ENCODE measurements at places on chromosomes 7 and 10.

GRCh38 chr10:2913474-2913873, 153.9 kb upstream of the PFKP start:
- DNase-seq = no peak

- DNase-seq = no peak
These were observed 242.2 kb downstream of the MALRD1 start for GRCh38 chr10:19290770-19291169.

GRCh38 chr7:7862393-7862792, 106.2 kb upstream of the GLCCI1 start:
- DNase-seq = no peak

DNA sequence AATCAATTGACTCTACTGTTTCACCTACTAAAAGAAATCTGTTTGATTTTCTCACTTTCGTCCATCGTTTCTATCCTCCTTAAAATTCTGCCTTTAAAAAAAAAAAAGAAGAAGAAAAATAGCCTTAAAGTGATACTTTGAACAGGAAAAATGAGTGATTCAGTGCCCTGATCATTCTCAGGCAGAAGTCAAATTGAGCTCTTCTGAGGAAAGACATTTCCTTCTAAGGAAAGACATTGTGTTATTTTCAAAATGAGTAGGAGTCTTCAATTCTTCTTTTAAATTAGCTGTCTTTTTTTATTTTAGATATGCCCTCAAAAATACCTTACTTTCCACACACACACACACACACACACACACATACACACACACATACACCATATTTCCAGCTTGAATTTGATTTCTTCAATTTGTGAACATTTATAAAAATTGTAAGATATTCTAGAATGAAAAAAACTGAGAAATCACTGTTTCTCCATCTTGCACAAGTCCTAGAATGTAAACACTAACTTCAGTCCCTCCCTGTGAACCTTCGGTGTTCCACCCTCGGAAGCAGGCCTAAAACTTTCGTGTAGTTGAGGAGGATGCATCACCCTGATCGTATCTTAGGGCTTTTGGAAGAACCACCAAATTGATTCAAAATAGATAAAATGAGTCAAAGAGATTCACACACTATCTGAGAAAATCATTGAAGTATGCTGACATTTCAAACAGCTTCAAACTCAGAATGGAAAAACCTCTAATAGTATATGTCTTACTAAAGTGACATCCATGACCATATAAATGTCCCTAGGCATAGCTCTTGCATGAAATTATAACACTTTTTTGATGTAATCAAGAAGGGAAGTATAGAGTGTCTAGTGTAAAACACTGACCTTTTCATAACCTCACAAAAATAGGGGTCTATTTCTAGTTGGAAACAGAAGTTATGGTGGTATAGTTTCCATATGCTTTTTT, 270.8 kb downstream of the GATA3 start:
- no peak for DNase-seq

DNA sequence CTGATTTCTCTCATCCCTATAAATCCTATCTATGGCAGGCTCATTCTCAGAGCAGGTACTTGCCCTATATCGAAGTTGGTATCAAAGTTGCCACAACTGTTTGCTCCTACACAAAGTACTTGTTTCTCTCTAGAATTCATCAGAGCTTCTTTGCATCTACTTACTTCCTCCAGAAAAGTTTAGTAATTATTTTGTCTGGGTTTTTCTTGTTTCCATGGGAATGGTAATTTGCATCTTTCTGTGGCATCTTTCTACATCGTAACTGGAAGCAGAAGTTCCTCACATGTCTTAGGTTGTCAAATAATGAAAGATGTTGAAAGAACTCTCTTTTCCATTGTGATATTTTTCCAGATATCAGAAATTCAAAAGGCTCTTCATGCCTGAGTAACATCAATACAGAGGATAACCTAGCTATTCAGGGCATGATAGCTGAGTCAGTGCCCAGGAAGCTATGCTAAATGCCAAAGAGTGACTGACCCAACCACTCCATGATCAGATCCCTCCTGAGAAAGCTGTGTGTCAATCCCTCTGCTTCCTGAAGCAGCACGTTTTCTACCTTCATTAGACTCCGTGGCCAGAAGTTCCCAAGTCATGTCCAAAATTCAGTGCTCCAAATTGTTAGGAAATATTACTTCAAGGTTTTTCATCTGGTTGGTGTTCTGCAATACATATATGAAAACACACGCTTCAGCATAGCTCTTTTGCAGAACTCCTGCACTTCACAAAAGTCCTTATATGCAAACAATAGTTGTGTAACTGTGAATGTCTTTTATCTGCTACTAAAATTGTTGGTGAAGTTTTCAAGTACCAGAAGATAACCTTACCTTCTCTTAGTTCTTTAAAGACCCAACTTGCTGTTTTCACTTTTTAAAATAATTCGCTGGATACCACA, 216.5 kb downstream of the VTI1A start:
- DNase-seq = peak; percentile 84

- DNase-seq = peak; percentile 90
These were observed 82.5 kb downstream of the ZNF467 start for GRCh38 chr7:149690688-149691446.

GRCh38 chr10:12214763-12215218, 18.8 kb downstream of the CDC123 start:
- peak; percentile 77 for DNase-seq

- no peak for DNase-seq
These were observed 39.3 kb downstream of the INSYN2A start for GRCh38 chr10:127157089-127157488.

- no peak for DNase-seq
These were observed 355.8 kb downstream of the ADRA2A start for GRCh38 chr10:111432588-111432987.

DNA sequence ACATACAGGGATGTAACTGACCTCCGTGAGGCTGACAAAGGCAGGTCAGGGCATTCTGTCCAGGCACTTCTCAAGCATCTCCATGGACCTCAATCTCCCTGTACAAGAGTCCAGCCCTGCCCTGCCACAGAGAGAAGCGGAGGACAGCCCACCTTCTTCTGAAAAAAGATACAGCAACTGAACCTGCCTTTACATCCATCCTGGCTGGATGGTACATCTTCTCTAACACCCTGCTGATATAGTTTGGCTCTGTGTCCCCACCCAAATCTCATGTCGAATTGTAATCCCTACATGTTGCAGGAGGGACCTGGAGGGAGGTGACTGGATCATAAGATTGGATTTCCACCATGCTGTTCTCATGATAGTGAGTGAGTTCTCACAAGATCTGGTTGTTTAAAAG, 40.5 kb upstream of the KCNMA1 start:
- DNase-seq = no peak

- DNase-seq = no peak
These were observed 10.5 kb downstream of the FAM53B start for GRCh38 chr10:124733571-124734245.

DNA sequence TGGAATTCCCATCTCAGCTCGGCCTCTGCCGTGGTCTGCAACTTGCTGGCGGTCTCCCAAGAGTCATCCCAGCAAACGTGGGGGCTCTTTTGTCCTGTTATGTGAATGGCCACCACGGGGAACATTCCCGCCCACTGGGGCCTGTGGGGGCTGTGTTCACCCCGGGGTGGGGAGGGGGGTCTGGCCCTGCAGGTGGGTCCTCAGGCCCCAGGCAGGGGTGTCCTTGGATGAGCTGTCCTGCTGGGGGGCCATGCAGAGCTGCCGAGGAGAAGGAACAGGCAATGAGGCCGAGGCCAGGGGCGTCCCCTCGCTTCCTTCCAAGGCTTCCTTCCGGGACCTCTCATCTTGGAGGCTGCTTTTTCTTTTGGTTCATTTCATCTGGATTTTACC, 24.4 kb upstream of the PITRM1 start:
- no peak for DNase-seq

DNA sequence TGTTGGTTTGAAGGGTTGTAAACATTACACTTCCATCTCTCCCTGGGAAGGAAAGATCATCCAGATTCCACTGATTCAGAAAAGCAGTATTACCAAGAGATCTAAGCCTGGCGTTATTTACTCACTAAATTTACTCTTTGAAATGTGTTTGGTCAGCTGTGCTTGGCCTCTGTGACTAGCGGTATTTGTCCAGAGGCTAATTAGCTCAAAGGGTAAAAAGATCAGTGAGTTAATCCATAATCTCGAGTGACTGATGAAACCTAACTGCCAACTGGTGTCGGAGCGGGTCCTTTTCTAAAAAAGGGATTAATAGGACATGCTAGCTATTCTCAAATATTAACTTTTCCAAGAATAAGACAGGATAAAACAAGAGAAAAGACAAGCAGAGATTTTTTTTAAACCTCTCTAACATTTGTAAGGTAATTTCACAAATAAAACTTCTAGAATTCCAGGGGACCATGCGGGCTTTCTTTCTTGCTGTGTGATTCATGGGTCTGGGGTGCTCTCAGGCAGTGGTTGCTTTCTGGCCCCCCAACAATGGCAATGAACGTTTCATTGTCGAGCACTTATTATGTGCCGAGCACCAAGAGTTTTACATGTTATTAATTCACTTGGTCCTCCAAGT, 247.3 kb upstream of the AOAH start:
- no peak for DNase-seq

GRCh38 chr7:8528311-8528710, 94.9 kb downstream of the NXPH1 start:
- DNase-seq = no peak

DNA sequence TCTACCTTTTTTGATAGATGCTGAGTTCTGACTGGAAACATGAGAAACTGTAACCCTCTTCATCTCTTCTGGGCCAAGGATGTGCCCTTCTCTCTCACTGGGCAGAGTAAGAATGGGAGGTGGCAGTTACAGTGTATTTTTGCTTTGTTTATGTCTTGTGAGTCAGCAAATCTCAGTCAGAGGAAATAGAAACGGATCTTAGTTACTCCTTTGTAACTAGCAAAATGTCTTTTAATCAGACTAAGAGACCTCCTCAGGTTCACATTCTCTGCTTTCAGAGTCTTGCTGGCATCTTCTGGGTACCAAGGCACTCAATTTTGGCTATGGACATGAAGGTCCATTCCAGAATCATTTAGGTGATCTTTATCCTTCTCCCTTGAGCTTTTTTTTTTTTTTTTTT, 70.9 kb downstream of the HHEX start:
- peak; percentile 20 for DNase-seq

DNA sequence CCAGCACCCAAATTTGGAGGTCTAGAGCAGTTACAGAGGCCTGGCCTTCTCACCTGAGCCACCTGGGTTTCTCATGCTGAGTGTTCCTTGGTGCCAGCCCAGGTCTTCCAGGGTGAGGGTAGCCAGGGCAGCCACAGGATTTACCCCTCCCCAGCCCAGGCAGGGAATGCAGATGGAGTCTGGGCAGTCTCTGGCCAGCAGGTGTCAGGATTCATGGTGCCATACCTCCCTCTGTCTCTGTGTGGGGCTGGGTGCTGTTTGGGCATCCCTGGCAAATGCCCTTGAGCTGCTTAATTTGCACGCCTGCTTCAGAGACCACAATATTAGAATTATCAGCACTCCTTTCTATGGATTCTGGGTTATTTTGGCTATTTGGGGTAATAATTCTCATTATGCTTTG, 246.7 kb downstream of the GFRA1 start:
- no peak for DNase-seq

DNA sequence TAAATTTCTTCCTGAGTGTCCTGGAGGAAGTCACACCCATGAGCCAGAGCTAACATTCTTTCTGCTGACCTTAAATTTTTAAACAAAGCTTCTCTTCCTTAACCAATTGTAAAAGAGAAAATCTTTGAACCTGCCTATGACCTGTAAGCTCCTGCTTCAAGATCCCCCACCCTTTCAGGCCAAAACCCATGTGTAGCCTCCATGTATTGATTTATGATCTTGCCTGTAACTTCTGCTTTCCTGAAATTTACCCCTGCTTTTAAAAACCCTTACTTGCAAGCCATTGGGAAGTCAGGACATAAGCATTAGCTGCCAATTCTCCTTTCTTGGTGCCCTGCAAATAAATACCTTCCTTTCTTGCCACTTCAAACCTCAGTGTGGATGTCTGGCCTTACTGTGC, 68.5 kb upstream of the HECTD2 start:
- DNase-seq = no peak

DNA sequence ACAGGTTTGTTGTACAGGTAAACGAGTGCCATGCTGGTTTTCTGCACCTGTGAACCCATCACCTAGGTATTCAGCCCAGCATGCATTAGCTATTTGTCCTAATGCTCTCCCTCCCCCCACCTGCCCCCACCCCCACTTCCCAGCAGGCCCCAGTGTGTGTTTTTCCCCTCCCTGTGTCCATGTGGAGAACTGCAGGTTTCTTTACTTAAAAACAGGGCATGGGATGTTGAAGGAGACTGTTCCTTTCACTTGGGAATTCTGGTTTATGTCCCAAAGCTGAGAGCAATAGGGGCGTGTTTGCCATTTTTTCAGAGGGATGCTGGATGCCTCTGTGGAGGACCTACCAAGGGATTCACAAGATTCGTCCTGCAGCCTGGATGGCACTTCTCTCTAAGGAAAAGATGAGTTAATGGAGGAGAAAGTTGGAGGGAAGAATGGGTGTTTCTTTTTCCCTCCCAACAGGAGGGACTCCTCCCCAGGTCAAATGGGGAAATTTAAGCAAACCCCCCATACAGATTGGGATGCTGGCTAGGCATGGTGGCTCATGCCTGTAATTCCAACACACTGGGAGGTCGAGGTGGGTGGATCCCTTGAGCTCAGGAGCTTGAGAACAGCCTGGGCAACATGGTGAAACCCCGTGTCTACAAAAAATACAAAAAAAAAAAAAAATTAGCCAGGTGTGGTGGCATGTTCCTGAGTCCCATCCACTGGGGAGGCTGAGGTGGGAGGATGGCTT, 136.0 kb downstream of the GALNT17 start:
- DNase-seq = no peak

DNA sequence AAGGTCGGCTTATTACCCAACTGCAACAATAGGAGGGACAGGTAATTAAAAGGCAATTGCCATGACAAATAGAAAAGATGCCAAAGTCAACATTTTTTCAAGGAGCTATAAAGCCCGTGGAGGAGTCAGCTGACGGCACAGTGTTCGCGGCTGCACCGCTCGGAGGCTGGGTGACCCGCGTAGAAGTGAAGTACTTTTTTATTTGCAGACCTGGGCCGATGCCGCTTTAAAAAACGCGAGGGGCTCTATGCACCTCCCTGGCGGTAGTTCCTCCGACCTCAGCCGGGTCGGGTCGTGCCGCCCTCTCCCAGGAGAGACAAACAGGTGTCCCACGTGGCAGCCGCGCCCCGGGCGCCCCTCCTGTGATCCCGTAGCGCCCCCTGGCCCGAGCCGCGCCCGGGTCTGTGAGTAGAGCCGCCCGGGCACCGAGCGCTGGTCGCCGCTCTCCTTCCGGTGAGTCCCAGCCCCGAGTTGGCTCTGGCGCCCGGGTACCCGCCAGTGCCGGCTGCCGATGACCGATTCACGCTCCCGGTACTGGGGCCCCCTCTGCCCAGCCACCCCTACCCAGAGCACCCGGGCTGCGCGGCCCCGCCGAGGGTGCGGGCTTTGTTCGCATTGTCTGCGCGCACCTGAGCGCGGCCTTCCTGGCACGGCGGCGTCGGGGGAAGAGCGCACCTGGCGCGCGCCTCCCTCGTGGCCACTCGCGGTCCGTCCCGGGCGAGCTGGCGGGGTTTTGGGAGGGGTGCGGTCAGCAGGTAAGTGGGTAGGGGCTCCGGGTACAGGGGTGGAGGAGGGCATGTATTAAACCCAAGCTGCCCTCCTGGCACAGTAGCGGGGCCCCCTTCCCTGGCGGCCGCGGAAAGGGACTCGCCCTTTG, at the start of gene VWA2:
VWA2 (plus strand) TSS at position 138 of the 877 bp plus-strand sequence. CDS start 9,460 bp downstream, outside the sequence.
- DNase-seq = no peak

- no peak for DNase-seq
These were observed 200.1 kb downstream of the SDHAF3 start for GRCh38 chr7:97317575-97317974.

Measured in AG10803 (cell line).